Sigmoid colon (tissue), 7 donors: ENCODE measurements at places on chromosomes 2 and 18.
A peak's percentile ranks its signal among the peaks of the same experiment; 100 is the strongest.

- DNase-seq, result no peak
These were observed 18.5 kb downstream of the SFTPB start for GRCh38 chr2:85649201-85650190.

GRCh38 chr18:62894681-62895390 lies 179.5 kb downstream of the PHLPP1 start:
- no peak for DNase-seq

GRCh38 chr2:196274387-196274809 lies 103.0 kb upstream of the STK17B start:
- DNase-seq, result no peak

- DNase-seq, result peak; percentile 66
These were observed 2.3 kb downstream of the NEUROD1 start for GRCh38 chr2:181677912-181678586.

DNA sequence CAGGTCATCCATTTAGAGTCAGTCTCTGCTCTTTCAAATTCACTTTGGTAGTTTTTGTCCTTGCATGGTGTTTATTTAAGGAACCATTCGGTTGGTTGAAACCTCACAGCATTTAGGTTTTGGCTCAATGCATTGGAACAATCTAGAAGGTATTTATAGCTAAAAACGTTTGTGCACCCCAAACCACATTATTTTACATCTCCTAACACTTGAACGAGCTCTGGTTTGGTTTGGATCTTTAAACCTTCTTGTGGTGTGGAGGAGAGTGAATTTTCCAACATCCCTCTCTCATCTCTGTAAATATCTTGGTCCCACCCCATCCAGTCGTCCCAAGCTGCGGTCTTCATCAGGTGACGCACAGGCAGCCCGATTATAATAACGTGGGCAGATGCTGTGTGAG lies 287.9 kb downstream of the LPIN1 start:
- DNase-seq, result no peak

- DNase-seq, result no peak
These were observed 611.7 kb upstream of the NETO1 start for GRCh38 chr18:73479477-73479876.

DNA sequence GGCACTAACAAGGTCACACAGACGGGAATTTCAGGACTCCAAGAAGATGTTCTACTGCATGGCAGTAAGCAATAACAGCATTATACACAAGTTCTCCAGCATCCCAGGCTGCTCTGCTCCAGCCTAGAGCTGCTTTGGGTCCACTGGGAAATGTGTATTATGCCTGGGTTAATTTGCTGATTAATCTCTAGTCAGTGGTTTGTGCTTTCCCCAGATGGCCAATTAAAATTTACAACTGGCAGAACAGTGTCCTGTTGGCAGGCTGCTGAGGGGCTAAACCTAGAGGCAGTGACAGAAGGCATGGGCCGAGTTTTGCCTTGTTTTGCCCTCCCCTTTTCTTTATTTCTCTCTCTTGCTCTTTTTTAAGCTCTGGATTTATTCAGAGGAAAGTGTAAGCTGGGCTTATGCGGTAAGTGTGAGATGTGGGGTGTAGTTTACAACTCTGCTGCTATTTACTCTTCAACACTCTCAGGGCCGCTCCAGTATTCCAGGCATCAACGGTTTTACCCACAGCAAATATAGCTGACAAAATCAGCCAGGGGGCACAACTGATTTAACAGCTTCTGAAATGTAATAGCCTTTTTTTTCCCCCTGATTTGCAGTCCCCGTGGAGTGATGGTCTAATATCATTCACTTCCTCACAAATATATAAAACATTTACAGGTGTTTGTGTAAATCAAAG lies 348.0 kb downstream of the GPD2 start:
- DNase-seq, result no peak

- no peak for DNase-seq
These were observed 16.9 kb downstream of the CYP26B1 start for GRCh38 chr2:72130659-72131360.

GRCh38 chr2:170739507-170740046 lies 24.4 kb downstream of the SP5 start:
- no peak for DNase-seq

GRCh38 chr2:31219131-31219969 lies 2.0 kb upstream of the CAPN14 start:
- DNase-seq, result no peak

DNA sequence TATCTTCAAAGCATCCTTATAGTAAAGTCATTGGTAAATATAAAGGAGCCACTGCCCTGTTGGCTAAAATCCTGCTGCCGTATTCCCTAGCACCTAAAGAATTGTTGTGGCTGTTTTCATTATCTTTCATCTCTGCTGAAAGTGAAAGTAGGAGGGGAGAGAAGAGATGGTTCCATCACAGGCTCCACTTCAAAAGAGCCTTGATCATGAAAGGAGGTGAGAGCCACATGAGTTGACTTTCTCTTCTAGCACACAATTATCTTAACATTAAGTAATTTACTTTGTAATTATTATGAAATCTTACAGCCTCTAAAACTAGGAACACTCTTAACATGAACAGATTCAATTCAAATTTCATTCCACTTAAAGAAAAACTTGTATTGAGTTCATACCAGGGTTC lies 1050.9 kb upstream of the LRRTM1 start:
- no peak for DNase-seq
